Breast epithelium (tissue), 4 donors: ENCODE measurements at places on chromosomes 5 and 9.

DNA sequence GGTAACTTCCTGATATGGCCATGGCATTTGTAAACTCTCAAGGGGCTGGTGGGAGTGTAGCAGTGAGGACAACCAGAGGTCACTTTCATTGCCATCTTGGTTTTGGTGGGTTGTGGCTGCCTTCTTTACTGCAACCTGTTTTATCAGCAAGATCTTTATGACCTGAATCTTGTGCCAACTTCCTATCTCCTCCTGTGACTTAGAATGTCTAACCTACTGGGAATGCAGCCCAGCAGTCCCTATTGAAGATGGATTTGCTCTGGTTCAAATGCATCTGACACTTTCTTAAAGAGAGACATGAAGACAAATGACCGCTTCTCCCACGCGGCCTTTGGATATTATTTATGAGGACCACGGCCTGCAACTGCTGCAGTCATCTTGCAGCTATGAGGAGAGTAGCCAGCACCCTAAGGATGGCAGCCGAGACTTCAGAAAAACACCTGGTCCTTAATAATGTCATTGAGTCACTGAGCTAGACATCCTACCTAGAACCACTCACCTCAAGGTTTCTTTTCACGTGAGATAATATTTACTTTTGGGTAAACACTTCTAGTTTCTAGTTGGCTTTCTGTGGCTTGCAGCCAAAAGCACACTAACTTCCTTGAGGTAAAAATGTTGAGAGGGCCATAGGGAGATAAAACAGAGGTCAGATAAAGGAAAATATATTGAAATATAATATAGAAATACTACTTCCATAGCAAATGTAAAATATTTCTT is 28.2 kb downstream of the CETN3 start:
- no peaks in the 10 kb centered on the region for H3K36me3 ChIP-seq
- H3K27me3 ChIP-seq, result no peaks in the 10 kb centered on the region
- H3K4me3 ChIP-seq, result no peak overlapping the region
- no peak for DNase-seq

GRCh38 chr9:107438211-107439031 is 51.1 kb downstream of the KLF4 start:
- H3K27me3 ChIP-seq, result no peaks in the 10 kb centered on the region
- H3K27ac ChIP-seq, result no peak overlapping the region
- no peaks in the 10 kb centered on the region for H3K36me3 ChIP-seq
- DNase-seq, result no peak

- no peaks in the 10 kb centered on the region for H3K4me1 ChIP-seq
- no peak overlapping the region for H3K4me3 ChIP-seq
- no peaks in the 10 kb centered on the region for H3K27me3 ChIP-seq
- DNase-seq, result no peak
These were observed 82.8 kb downstream of the DCP2 start for GRCh38 chr5:113059232-113060040.

- no peaks in the 10 kb centered on the region for H3K36me3 ChIP-seq
- H3K4me1 ChIP-seq, result no peaks in the 10 kb centered on the region
- H3K4me3 ChIP-seq, result no peak overlapping the region
- no peak overlapping the region for H3K27ac ChIP-seq
- H3K27me3 ChIP-seq, result no peaks in the 10 kb centered on the region
These were observed 43.1 kb upstream of the NAA35 start for GRCh38 chr9:85897848-85898247.

- no peaks in the 10 kb centered on the region for H3K36me3 ChIP-seq
- H3K4me3 ChIP-seq, result no peak overlapping the region
These were observed 139.7 kb downstream of the TLE1 start for GRCh38 chr9:81549500-81550206.

DNA sequence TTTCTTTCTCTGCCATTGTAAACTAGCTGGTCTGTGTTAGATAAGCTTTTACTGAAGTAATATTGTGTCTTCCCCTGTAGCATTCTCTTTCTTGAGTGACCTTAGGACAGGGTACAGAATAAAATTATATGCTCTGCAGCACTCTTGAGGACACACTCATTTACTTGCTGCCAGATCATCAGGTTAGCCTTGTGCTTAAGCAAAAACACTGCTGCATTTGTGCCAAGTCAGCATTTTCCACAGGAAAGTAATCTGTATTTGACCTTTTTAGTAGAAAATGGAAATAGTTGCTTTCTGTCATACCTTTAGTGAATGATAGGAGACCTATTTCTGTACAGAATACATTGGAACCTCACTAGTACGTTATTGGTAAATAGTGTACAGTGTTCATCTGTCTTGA is 54.2 kb downstream of the LMNB1 start:
- H3K4me1 ChIP-seq, result no peaks in the 10 kb centered on the region
- no peak overlapping the region for H3K4me3 ChIP-seq
- no peak for DNase-seq
- H3K27ac ChIP-seq, result no peak overlapping the region
- H3K36me3 ChIP-seq, result no peaks in the 10 kb centered on the region

DNA sequence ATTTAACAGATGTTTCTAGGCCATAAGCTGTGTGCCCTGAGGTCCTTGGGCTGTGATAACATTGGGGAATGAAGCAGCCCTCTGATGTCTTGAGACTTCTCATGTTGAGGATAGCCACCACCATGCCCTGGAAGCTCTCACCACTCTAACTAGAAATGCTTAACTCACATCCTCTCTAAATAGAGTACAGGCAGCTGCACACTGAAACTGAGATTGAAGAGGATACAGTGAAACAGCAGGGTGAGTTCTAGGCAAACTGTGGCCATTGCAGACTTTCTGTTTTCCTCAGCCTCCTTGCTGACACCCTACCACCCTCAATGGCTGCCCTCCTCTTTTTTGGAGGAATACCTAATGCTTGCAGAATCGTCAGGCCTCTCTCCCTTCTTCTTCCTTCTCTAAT is 22.4 kb downstream of the UTP15 start:
- no peak overlapping the region for H3K4me3 ChIP-seq
- no peaks in the 10 kb centered on the region for H3K36me3 ChIP-seq
- no peak for DNase-seq
- no peak overlapping the region for H3K27ac ChIP-seq
- no peaks in the 10 kb centered on the region for H3K4me1 ChIP-seq

DNA sequence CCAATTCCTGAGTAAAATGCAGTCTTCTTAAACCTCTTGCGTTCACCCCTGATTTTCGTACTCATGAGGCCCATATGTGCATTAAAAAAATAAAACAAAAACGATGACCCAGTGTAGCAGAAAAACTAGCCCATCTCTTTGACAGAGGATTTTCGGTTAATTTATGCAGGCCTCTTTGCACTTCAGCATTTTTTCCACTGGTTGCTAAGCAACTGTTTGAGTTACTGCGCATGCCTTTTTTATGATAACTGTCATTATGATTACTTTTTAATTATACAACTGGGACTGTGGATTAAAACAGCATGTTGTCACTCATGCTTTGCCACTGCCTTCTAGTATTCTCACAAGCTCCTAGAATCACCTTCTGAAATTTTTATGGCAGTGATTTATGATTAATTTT is 165.0 kb downstream of the SMARCA2 start:
- no peaks in the 10 kb centered on the region for H3K27me3 ChIP-seq
- no peak for DNase-seq
- H3K4me1 ChIP-seq, result no peaks in the 10 kb centered on the region
- H3K36me3 ChIP-seq, result no peaks in the 10 kb centered on the region

- no peaks in the 10 kb centered on the region for H3K36me3 ChIP-seq
- no peak for DNase-seq
- no peaks in the 10 kb centered on the region for H3K27me3 ChIP-seq
These were observed 69.9 kb upstream of the PLPP1 start for GRCh38 chr5:55604611-55605067.

GRCh38 chr9:112028242-112029221 is 131.9 kb downstream of the UGCG start:
- DNase-seq, result no peak
- no peaks in the 10 kb centered on the region for H3K4me1 ChIP-seq
- no peaks in the 10 kb centered on the region for H3K27me3 ChIP-seq
- H3K36me3 ChIP-seq, result no peaks in the 10 kb centered on the region

GRCh38 chr5:64505769-64506566 is at the start of gene RGS7BP:
Gene RGS7BP (plus strand): TSS chr5:64506015. CDS start chr5:64506625, 610 bp downstream.
- H3K4me3 ChIP-seq, result peak within 1 kb of the TSS; percentile 66
- peaks cover 10% of the 10 kb centered on the region for H3K27me3 ChIP-seq
- no peaks in the 10 kb centered on the region for H3K36me3 ChIP-seq

DNA sequence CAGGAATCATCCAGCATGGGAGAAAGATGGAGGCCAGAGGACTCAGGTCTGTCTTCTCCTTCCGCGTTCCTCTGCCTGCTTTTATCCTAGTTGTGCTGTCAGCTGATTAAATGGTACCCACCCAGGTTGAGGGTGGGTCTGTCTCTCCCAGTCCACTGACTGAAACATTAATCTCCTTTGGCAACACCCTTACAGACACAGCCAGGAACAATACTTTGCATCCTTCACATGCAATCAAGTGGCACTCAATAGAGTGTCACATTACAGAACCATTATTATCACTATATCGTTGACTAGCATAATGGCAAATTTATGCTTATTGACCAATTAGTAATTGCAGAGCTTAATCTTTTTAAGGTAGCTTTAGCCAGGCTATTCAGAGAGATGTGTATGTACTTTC is 64.8 kb downstream of the UNC13B start:
- no peak overlapping the region for H3K27ac ChIP-seq
- no peak for DNase-seq
- H3K27me3 ChIP-seq, result no peaks in the 10 kb centered on the region
- no peaks in the 10 kb centered on the region for H3K36me3 ChIP-seq
